Cerebellum (tissue), 4 donors: ENCODE measurements at places on chromosomes 1 and 21.

- no peak for DNase-seq
Observed at GRCh38 chr1:57345916-57346315, 77.9 kb downstream of the DAB1 start.

- no peak for DNase-seq
Observed at GRCh38 chr1:181396811-181397210, 86.5 kb upstream of the CACNA1E start.

DNA sequence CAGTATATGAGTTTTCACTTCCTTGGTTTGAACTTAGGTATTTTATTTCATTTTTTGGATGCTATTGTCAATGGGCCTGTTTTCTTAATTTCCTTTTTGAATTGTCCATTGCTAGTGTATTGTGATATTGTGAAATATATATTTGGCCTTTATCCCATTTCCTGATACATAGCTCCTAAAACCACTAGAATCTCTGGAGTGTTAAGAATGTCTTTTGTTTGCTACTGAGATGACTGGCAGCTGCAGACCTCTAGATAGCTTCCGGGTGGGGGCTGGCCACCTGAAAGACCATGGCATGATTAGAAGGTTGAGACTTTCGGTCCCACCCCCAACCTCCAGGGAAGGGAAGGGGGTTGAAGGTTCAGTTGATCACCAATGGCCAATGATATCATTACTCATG is 245.4 kb downstream of the KCNJ6 start:
- no peak for DNase-seq

DNA sequence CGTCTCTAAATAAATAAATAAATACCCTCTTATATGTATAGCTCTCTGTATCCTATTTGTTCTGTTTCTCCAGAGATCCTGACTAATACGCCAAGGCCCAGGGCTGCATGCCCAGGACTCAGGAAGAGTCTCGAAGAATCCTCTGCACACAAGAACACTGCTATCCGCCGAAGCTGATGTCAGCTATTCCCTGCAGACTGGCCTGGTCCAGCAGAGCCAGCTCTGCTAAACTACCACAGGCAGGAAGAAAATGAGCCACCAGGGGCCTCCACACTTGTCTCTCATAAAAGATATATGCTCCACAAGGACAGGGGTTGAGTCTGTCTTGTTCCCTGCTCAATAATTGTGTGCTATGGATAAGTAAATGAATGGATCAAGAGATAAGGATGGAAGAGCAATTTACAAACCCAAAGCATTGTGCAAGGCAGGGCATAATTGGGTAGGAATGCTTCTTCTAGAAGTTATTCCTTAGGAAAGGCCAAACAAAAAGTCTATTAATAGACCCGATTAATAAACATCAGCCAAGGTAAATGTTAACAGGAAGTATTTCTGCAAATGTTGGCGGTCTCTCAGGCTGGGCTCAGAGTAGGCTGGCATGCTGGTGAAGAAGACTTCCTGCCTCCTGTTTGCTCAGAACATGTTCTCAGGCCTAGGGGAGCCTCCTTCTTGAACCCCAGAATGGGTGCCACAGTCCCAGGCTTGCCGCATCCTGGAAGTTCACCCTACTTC is 26.3 kb upstream of the MAN1C1 start:
- no peak for DNase-seq

GRCh38 chr1:197917805-197918651 is 856 bp downstream of the LHX9 start:
- no peak for DNase-seq

DNA sequence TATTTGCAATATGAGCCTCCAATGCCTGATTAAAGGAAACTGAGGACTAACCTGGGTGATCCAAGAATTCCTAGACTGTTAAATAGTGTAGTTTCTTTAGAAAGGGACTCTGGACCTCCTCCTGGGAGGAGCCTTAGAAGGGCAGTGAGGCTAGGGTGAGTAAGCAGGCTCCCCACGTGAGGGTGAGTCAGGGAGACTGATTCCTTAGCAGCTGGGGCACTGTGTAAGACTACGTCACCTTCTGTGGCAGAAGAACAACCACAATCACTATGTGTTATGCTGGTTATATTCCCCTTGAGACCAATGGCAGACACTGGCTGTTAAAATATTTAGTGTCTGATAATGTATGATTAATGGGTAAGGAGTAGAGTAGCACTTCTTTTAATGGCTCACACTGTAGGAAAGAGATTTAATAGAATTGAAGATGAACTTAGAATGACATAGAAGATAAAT is 53.3 kb upstream of the SYT14 start:
- DNase-seq, result no peak

DNA sequence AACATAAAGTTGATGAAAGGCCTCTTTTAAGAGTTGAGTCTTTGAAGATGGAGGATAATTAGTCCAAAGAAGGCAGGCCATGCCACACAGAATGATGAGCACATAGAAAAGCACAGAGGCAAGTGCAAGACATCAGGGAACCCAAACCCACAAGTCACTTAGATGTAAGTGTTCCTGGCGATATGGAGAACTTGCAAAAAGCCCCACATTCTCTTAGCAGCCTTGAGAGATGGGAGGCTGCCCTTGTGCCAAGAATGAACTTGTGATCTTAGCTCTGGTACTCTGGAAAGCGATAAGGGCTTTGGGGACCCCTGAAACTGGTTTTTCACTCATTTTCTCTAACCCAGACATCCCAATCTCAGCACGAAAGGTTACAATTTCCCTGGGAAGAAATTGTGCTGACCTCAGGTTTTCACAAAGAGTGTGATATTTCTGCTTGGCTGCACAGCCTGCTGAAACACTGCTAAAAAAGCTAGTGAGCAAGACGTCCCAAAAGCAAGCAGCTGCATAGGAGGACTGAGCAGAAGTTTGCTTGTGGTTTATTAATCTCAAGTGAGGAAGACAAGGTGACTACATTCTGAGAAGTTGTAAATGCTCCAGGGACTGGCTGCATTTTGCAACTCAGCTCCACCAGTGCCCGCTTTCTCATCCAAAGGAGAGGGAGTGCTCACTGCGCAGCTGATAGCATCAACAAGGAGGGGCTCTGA is 496.9 kb upstream of the CAMK1G start:
- no peak for DNase-seq

DNA sequence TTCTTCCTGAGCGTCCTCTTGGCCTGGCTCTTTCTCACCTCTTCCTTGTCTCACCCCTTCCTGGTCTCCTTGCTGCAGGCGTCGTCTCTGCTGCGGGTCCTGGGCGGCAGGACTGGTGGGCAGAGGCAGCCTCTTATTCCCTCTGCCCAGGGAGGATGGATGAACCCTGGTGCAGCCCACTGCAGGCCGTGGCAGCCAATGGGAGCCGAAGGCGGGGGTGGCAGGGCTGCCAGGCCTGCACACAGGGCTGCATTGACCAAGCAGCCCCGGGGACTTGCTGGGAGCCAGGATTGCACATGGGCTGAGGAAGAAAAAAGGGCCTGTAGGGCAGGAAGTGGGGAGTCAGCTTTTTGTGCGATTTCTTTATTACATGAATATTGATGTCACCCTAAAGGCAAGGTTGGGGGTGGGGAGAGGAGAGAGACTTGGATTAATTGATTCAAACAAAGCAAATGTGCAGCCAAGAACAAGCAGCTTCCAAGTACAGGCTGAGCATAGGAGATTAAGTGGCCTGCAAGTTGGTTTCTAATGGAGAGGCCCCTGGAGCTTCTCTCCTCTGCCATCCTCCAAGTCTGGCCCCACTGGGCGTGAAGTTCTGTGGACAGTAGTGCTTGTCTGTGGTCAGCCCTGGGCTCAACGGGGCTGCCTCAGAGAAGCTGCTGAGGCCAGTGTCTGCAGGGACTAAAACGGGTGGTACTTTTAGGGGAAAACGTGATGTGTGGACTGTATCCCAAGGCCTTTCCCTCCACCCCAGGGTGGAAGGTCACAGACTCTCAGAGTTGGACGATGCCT is at the start of gene S100B:
Gene S100B (minus strand): TSS at position 108 of the 792 bp plus-strand sequence. CDS start 2,667 bp downstream, outside the sequence.
- DNase-seq, result peak; percentile 46

DNA sequence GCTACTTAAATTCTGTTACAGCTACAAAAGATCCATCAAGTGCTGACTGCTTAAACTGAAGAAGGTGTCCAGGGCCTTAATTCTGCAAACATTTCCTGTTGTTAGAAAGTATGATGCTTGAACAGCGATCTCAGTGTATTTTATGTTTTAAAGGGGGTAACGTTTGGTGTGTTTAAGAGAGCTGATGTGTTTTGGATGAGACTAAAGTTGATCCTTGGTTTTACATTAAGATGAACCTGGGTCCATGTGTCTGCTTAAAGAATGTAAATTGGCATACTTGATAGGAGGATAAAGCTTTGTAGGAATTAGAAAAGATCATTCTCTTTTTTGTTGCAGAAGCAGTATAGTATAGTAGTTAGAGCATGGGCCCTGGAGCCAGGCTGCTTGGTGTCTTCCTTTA is 3.6 kb downstream of the IER5 start:
- no peak for DNase-seq

DNA sequence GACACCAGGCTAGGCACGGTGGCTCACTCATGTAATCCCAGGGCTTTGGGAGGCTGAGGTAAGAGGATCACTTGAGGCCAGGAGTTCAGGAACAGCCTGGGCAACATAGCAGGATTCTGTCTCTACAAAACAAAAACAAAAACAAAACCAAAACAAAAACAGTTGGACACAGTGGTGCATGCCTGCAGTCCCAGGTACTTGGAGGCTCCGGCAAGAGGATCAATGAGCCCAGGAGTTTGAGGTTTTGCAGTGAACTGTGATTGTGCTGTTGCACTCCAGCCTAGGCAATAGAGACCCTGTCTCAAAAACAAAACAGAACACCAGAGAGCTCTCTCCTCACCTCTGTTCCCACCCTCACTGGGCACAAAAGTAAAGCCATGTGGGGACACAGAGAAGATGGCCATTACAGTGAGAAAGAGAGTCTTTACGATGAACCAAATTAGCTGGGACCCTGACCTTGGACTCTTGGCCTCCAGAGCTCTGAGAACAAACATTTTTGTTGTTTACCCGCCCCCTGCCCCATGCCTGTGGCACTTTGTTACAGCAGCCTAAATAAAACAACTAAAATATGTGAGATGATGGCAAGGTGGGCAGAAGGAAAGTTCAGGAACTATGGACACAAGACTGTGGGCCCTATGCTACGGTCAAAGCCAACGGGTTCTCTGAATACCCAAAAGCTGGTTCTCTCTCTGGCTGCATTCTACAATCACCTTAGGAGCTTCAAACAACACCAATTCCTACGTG is 9.8 kb downstream of the NADK start:
- DNase-seq, result no peak

GRCh38 chr1:100035214-100035613 is 65.4 kb downstream of the SLC35A3 start:
- no peak for DNase-seq

DNA sequence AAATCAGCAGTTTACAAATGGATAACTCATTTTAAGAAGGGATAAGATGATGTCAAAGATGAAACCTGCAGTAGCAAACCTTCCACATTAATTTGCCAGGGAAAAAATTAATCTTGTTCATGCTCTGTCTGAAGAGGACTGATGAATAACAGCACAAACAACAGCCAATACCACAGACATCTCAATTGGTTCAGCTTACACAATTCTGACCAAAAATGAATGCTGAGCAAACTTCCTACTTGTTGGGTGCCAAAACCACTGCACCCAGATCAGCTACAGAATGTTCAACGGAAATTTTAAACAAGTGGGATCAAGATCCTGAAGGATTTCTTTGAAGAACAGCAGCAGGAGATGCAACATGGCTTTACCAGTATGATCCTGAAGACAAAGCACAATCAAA is 98.3 kb downstream of the COQ8A start:
- no peak for DNase-seq

- DNase-seq, result peak; percentile 83
Observed at GRCh38 chr1:112718691-112719418, 3.7 kb upstream of the PPM1J start.

- DNase-seq, result peak; percentile 93
Observed at GRCh38 chr1:230713915-230714764, at the start of gene AGT. AGT (minus strand) TSS chr1:230714122; CDS start chr1:230710823, 3,299 bp downstream.
